Vagina (tissue), 2 donors: ENCODE measurements at places on chromosomes 4 and X.

GRCh38 chr4:75513526-75514130 lies 575 bp downstream of the RCHY1 start:
- no peak for DNase-seq

DNA sequence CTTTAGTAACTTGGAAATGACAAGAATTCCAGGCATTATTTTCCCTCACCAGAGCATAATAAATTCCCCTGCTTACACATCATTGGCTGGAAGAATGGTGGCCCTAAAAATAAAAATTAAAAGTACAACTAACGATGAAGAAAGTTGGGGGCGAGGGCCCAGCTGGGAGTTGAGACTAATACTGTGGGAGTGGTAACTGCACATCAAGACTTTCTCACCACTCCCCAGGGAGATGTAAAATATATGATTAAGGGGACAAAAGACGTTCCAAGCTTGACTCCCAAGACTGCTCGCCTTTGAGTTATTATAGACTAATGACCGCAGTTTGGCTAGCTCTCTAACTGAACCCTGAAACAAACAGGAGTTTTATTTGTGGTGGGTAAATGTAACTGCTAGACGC lies 30.0 kb downstream of the SMIM31 start:
- DNase-seq: no peak

DNA sequence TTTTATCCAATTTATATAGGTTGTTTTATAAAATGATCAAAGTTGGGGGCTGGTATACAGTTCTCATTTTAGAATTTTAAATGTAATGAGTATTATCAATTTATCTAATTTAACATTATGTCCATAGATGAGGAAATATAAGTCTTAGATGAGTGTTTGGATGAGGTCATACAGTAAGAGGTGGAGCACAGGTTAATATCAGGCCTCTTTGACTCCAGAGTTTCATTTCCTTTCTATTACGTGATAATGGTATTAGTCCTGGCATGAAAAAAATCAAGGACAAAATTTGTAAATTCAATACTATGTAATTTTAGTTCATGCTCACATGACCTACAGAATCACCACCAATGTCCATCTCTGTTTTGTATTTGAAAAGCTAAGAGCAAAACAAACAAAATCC lies 269.8 kb downstream of the FSTL5 start:
- no peak for DNase-seq

GRCh38 chr4:175536852-175537453 lies 275.1 kb downstream of the GPM6A start:
- DNase-seq: no peak

DNA sequence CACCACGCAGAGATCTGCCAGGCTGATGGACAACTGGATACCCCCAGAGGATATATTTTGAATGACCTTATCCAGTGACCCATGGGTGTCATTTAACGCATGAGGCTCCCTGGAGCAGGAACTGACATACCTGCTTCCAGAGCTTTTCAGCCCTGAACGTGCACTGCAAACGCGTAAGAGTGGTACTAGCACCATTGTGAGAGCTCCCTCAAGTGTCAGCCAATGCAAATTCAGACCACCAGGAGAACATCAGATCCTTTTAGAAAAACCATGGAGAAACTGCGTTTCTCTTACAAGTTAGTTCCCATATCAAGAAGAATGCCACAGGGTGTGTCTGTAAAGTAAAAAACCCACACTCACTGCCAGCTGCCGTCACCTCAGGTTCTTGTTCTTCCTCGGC lies 7.3 kb downstream of the TREX2 start:
- DNase-seq: no peak

- DNase-seq: no peak
Measured at GRCh38 chr4:20698820-20699219, 1.4 kb upstream of the PACRGL start.

GRCh38 chr4:88592600-88593448 lies 544 bp downstream of the HERC3 start:
- DNase-seq: no peak

- DNase-seq: no peak
Measured at GRCh38 chr4:56118055-56118454, 169.3 kb downstream of the CEP135 start.

GRCh38 chrX:141405486-141405852 lies 163.2 kb upstream of the SPANXC start:
- DNase-seq: no peak

- DNase-seq: no peak
Measured at GRCh38 chr4:52641854-52642563, 17.1 kb downstream of the USP46 start.

GRCh38 chr4:85457752-85458467 lies 17.0 kb upstream of the ARHGAP24 start:
- DNase-seq: no peak

DNA sequence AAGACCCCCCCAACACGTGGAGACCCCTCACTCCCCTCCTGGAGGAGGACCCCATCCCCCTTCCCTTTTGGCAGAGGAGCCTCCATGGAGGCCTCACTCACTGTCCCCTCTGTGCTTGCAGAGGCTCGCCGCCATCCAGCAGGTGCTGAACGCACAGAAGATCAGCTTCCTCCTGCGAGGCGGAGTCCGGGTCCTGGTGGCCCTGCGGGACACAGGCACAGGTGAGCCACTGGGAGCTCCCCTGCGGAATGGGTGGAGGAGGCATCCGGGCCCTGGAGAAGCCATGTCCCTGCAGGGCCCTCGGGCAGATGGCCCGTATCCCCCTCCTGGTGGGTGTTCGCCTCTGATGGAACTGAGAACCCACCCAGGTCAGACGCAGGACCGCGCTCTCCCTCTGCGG lies 206.5 kb downstream of the AFAP1 start:
- no peak for DNase-seq

DNA sequence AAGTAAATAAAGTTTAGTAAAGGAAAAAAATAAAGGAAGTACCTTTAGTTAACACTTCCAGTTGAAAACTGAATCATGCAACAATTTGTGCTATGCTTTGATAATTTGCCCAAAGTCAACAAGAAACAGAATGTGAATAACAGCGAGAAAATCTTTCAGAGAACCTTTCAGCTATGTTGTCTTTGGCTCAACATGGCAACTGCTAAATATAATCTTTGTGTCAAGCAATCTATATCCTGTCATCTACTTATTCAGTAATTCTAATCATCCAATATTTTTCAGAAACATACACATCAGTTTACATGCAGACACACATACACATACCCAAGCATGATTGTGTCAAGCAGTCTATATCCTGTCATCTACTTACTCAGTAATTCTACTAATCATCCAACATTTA lies 136.0 kb upstream of the PABPC4L start:
- DNase-seq: no peak

DNA sequence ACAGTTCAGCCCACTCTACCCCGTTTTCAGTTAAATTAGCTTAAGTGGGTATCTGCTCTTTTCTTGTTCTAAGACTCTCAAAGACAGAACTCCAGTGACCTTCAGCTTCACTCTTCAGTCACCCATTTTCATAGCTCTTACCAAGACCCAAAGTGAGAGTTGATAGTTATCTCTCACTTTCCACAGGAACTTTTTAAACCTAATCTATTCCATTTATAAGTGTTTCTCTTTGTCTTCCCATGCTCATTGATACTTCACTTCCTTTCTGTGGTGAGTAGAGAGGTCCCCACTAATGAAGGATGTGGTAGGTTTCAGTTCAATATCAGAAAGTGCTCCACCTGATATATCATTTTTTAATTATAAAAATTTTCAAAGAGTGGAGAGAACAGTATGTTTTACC lies 33.4 kb downstream of the COX18 start:
- no peak for DNase-seq

GRCh38 chrX:123219916-123220315 lies 35.8 kb downstream of the GRIA3 start:
- no peak for DNase-seq

GRCh38 chr4:114012749-114013148 lies 33.3 kb upstream of the ARSJ start:
- DNase-seq: no peak

DNA sequence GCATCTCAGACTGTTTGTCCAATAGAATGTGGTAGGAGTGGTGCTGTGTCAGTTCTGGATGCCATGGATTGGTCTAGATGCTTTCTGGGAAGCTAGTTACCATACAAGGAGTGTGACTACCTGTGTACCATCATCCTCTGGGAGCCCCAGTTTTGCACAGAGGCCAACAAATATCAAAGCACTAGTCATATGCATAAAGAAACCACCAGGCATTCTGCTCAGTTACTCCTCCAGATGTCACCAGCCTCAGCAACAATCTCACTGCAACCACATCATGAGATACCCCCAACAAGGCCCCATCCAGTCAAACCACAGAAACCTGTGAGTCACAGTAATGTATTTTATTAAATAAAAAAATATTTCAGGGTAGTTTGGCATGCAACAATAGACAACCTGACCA lies 435.8 kb upstream of the CPEB2 start:
- DNase-seq: no peak

DNA sequence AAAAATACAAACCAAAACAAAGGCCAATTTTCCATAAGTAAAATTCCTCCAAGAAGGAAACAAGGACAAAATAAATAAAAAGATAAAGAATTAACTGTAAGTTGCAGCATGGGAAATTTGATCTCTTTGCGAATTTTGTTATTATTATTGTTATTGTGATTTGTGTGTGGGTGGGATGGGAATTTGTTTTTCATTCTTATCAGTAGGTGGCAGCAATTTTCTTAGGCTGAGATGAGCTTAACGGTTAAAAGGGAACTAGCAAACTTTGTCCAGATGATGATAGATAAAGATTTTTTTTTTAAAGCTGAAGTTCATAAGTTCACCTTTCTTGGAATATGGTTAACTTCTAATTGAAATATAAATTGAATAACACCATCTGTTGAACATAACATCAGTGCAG lies 83.2 kb upstream of the IL1RAPL2 start:
- no peak for DNase-seq

GRCh38 chr4:187141101-187141500 lies 417.4 kb upstream of the FAT1 start:
- no peak for DNase-seq

GRCh38 chr4:139509727-139510410 lies 46.1 kb downstream of the SETD7 start:
- DNase-seq: no peak

- no peak for DNase-seq
Measured at GRCh38 chr4:146159384-146160058, 16.0 kb upstream of the LSM6 start.

DNA sequence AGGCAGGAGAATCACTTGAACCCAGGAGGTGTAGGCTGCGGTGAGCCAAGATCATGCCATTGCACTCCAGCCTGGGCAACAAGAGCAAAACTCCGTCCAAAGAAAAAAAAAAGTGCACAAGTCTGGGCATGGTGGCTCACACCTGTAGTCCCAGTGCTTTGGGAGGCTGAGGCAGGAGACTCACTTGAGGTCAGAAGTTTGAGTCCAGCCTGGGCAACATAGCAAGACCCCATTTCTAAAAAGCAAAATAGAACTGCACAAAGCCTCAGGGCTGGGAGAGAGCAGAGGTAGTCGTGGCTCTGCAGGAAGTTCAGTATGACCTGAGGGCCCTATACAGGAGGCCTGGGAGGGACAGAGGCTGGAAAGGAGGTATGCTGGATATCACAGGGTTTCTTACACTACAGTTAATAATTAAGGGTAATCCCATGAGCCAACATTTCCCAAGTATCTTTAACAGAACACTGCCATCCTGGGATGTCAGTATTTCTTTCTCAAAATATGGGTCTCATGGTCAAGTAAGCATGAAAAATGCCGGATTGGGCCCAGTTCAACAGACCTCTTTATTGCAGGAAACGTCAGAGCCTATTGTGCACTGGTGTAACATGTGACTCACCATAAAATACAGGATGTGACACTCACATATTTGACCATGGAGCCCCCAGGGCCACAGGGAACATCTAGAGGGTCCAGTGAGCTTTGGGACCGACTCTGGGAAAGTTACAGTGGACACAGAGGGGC lies 37.8 kb downstream of the ACSL1 start:
- no peak for DNase-seq

GRCh38 chr4:8435656-8436121 lies 4.8 kb downstream of the ACOX3 start:
- DNase-seq: no peak

- no peak for DNase-seq
Measured at GRCh38 chrX:12984603-12985319, 9.9 kb downstream of the TMSB4X start.

DNA sequence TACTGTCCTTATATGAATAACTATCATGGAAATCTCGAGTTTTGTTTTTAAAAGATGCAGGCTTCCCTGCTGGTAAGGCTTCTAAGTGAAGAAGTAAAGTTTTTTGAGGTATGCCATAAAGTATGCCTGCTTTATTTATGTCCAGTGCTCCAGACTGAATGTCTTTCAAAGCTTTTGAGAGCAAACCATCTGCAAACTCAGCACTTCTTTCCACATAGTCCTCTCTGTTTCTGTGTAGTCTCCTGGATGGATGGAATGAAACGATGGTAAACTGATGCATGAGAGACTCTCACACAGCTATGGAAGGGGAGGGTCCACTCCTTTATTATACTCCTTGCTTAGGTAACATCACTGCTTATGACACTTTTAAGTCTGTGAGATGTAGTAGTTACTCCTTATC lies 73.7 kb downstream of the NCAPG start:
- DNase-seq: no peak

- DNase-seq: no peak
Measured at GRCh38 chrX:21747558-21747957, 10.4 kb downstream of the SMPX start.

DNA sequence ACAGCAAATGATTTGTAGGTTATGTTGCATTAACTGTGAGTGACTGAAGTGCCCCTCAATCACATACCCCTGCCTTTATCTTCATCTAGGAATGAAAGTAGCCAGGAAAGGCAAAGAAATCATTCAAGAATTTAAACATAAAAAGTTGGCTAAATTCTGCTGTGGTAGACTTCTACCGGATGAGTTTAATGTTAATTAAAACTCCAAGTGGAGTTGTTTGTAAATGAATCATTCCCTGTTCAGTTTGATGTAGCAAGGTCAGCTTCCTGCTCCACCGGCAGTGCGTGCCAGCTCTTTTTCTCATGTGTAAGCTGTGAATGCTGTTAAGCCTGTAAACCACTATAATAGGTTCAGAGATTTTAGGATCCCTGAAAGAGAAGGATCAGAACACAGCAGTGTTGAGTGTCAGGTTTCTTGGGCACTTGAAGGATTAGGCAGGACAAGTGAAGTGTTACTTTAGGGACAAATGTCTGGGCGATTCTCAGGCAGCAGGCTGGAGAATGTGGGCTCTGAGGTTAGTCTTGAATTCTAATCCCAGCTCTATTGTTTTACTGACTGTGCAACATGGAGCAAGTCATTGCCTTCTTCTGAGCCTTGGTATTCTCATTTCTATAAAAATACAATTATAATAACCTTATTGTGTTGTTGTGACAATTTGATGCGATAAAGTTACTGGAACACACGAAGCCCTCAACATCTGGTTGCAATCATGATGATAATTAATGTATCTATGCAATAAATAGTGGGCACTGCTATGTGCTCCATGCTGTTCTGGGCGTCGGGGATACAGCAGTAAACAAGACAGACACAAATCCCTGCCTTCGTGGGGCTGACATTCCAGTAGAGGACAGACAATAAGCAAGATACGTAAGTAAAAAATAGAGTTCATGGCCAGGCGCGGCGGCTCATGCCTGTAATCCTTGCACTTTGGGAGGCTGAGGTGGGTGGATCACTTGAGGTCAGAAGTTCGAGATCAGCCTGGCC lies 112.0 kb downstream of the SHROOM3 start:
- DNase-seq: no peak

GRCh38 chrX:70046978-70047377 lies 2.8 kb downstream of the AWAT2 start:
- no peak for DNase-seq
